Inflammatory macrophage treated with lipopolysaccharide for 1 hour (primary cell): ENCODE measurements at places on chromosomes 2 and 18.

- no peak for DNase-seq
Observed at GRCh38 chr2:417006-417405, 129.1 kb upstream of the ALKAL2 start.

GRCh38 chr2:12006850-12007249, 260.4 kb downstream of the LPIN1 start:
- DNase-seq: no peak

- DNase-seq: no peak
Observed at GRCh38 chr18:23113576-23113975, 21.7 kb upstream of the CABLES1 start.

DNA sequence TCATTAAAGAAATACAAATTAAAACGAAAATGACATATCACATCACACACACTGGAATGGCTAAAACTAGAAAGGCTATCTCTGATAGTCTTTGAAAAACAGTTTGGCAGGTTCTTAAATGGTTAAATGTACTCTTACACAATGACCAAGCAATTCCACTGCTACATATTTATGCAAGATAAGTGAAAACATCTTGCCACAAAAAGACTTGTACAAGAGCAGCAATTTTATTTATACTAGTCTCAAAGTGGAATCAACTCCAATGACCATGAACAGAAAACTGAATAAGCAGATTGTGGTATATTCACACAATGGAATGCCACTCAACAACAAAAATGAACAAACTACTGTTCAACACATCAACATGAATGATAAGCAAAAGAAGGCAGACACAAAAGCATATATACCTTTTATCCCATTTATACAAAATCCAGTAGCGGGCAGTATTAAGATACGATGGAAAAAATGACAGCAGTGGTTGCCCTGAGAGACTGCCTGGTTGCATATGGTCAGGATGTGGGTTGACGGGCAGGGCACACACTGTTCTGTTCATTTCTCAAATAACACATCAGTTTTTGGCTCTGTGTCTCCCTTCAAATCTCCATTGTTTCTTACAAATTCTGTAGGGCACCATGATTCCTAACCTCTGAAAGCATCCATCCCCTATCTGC, 25.4 kb downstream of the SP100 start:
- no peak for DNase-seq

GRCh38 chr2:166384774-166385173, 9.0 kb upstream of the SCN9A start:
- peak; percentile 71 for DNase-seq

DNA sequence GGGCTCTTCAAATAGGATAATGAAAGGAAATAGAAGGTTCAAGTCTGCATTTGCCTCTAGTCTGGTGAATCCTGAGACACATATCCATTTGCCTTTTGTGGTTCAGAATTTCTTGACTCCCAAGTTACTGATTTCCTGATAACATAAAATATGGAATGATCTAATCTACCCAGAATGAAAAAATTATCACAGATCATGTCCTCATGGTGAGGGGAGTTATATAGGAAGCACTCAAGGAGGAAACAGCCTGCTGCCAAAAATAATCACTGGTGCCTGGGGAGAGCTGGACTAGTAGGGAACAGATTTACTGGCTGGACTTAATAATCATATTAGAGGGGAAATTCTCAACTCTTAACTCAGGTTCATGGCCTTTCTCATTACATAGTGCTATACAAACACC, 95.5 kb upstream of the STK17B start:
- DNase-seq: no peak

GRCh38 chr18:8107426-8107825, 501.8 kb upstream of the RAB12 start:
- no peak for DNase-seq

GRCh38 chr2:172947461-172948153, 128.0 kb upstream of the MAP3K20 start:
- DNase-seq: no peak

DNA sequence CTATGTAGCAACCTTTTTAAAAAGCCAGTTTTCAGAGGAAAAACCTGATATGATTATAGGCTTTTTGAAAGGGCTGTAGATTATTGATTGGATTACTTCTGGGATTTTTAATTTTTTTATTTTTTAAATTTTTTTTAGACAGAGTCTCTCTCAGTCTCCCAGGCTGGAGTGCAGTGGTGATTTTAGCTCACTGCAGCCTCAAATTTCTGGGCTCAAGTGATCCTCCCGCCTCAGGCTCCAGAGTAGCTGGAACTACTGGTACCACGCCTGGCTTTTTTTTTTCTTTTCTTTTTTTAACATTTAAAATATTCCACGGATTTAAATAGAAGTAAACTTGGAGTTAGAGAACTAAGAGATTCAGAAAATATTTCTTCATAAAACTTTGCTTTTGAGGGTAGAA, 1.2 kb downstream of the MRPL19 start:
- no peak for DNase-seq

DNA sequence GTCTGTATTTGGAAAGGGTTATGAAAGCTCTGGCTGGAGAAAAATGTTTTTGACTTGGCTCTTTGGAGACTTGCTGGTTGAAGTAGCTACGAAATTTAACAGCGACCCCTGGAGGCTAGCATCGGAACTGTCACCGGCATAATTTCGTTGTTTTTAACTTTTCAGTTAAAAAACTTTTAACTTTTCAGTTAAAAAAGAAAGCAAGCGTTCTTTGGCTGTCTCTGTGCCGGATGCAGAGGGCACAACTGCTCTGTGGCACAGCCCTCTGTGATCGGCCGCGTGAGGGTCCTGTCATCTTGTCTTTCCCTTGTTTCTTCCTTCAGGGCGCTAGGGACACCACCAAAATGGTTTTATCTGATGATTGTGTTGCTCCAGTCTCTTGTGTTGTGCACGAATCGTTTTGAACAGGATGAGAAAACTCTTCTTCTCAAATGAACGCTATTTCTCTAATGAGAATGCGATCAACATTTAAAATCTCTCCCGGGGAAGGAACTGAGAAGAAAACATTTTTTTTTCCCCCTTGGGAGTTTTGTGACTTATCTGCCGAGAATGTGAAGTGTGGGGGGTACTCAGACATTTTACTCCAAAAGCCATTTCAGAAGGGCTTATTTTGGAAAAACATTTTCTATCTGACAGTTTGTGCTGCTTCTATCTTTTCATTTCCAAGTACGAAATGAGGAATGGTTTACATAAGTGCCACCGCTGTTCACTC, 57.1 kb downstream of the ADCYAP1 start:
- peak; percentile 4 for DNase-seq

GRCh38 chr2:240387669-240388358, 47.6 kb upstream of the GPC1 start:
- DNase-seq: no peak

DNA sequence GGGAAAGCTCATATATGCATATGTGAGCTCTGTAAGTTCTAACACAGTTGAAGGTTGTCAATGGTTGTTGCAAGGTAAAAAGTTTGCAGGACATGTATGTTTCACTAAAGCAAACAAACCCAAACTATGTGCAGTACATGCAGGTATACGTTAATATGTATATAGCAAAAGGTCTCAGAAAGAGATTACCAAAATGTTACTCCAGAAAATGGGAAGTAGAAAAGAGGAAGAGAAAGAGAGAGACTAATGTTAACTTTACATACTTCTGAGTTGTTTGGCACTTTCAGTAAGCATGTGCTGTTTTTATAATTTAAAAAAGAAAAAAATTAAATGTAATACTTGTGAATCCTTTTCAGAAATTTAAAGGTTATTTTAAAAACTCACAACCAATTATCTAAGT, 32.8 kb upstream of the PEX13 start:
- DNase-seq: peak; percentile 52

DNA sequence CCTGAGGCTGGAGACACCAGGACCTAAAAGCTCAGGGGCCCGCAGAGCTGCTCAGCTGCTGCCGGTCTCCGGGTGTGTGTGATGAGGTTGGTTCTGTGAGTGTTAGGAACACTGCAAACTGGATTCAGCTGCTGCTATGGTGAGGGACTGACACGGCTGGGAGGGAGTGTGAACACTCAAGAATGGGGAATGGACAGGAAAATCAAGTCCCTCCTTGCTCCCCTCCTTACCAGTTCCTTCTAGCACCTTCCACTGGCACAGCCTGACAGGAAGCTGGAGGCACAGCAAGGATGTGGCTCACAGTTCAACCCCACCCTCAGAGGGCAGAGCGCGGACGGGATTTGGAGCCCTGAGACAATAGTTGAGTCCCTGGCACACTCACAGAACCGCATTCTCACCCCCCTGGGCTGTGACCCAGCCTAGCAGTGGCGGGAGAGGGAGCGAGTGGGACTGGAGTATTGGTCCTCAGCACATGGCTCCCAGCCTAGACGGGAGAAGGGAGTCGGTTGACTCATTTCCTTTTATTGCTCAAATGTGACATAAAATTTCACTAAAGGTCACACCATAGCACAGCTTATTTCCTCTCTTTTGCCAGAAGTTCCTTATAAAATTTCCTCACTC, 42.5 kb downstream of the LRRC30 start:
- DNase-seq: peak; percentile 94

DNA sequence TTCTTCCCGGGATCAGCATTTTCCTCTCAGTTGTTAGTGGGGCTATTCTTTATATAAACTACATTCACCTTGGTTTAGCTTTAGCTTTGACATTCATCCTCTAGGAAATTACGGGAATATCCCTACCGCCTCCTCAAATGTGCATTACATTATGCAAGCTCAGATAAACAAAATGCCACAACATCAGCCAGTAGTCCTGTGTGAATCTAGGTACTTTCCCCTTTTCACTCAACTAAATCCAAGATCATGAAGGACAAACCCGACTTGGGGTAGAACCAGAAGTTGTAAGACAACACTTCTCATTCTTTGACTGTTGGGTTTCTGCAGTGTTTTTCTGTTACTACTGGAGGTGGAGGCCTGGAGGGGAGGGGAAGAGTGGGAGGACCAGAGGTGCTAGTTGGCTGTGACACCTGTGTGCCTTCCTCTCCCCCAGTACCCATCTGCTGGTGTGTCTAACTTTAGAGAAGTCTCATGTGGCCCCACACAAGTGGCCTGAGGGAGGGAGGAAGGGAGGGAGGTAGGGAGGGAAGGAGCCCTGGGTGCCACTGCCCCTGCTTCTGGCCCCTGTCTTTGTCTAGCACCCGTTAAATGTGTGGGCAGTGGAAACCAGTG, 84.8 kb upstream of the BCL2L11 start:
- DNase-seq: peak; percentile 61

DNA sequence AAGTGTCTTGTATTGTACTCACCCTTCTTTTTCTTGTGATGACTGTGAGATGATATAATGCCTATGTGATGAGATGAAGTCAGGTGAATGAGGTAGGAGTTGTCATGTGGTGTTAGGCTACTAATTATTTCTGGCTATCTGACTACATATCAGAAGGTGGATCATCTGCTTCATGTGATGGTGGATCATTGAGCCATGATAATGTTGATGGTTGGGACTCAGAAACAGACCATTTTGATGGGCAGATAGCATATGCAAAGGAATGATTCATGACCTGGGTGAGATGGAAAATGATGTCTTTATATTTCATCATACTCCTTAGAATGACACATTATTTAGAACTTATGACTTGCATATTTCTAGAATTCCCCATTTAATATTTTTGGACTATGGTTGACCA, 19.5 kb downstream of the ANKRD30B start:
- DNase-seq: no peak

- DNase-seq: peak; percentile 59
Observed at GRCh38 chr18:471716-472115, 28.8 kb downstream of the COLEC12 start.

- no peak for DNase-seq
Observed at GRCh38 chr18:79496978-79497637, 101.4 kb downstream of the NFATC1 start.

DNA sequence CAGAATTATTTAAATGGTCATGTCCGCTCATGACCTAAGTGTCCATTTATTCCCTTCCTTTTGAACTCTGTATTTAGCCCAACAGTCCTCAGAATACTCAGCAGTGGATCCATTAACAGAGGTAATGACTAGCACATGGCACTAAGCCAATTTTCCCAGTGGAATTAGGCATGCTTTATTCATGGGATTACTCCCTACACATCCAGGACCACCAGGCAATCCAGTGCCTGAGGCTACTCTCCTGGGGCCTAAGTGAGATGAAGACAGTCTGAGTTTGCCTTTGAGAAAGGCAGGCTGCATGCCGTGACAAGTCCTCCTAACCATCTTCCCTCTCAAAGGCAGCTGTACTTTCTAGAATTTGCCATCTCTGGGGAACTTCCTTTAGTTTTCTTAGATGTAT, 128.6 kb downstream of the SPOPL start:
- no peak for DNase-seq

GRCh38 chr2:150548527-150548926, 61.1 kb upstream of the RND3 start:
- DNase-seq: no peak

DNA sequence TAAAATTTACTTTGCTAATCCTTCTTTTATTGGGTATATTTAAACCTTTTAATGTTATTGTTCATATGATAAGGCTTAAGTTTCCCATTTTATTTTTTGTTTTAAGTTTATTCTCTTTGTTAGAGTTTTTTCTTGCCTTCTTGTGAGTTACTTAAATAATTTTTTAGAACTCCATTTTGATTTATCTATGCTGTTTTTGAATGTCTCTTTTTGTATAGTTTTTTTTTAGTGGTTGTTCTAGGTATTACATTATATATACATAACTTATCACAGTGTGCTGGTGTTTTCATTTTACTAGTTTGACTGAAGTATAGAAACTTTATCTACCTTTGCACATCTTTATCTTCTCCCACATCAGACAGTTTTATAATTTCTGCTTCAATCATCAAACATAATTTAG, 49.4 kb upstream of the TGFA start:
- DNase-seq: no peak
